Stimulated activated naive CD4-positive, alpha-beta T cell treated with Interleukin-2 at 50 U/mL for 16 hours (primary cell): ENCODE measurements at places on chromosomes 11 and 22.

DNA sequence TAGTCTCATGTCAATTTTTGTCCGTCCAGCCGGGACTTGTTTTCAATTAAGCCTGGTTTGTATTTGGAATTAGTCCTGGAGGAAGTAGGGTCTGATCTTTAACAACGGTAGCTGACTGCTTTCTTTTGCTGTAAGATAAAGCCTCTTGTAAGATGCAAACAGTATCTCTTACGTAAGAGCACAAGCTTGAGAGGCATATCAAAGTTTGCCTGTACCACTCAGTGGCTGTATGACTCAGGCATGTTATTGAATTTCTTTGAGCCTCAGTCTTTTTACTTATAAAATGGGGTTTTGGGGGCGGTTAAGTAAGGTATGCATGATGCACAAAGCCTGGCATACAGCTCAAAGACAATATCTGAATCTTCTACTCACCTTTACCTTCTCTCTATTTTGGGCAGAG lies 198.4 kb upstream of the NARS2 start:
- DNase-seq = no peak

GRCh38 chr11:102390667-102391465 lies 43.9 kb downstream of the BIRC2 start:
- DNase-seq = peak; percentile 26

DNA sequence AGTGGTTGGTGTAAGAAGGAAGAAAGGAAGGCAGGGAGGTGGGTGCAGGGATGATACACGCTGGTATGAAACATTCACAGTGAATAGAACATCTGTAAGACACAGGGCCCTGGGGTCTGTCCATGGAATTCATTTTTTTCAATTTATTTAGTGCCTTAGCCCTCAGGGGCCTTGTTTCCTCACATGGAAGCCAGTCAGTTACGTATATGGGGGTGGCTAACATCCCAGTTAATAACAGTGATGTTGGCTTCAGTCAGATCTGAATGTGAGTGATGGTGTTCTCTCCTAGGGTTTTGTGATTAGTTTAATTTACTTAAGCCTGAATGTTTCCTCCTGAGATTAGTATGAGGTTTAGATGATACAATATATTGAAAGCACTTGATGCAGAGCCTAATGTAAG lies 577.1 kb downstream of the NTM start:
- DNase-seq = no peak

- no peak for DNase-seq
These were observed 53.6 kb downstream of the NAV2 start for GRCh38 chr11:19766206-19766605.

DNA sequence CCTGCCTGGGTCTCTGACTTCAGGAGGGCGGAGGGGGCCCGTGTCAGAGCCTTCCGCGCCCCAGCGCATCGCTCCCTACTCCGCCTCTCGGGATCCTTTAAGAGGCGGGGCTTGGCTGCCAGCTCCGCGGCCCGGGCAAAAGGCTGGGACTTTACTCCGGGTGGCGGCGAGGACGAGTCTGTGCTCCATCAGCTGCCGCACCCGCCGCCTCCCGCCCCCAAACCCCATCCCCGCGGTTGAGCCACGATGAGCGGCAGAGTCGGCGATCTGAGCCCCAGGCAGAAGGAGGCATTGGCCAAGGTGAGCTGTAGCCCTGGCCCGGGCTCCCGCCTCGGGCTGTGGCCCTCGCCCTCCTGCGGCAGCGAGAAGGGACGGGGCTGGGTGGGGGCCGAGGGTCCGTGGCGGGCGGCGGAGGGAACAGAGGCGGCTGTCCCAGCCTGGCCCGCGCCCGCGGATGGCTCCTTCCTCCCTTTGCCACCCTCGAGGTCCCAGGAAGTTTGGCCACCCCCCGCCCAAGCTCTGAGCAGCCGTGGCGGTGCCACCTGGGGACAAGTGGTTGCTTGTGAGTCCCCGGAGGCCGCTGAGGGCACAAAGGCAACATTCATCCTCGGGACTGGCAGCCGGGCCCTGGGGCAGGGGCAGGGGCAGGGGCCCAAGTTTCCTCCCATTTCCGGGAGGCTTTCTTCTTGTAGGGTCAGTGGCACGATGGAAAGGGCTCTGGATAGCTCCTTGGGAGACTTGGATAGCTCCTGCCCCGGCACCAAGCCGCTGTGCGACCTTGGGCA lies at the start of gene SEC14L2:
Gene SEC14L2 (plus strand): TSS at position 148 of the 785 bp plus-strand sequence. CDS start 99 bp downstream, at position 247.
- DNase-seq = peak; percentile 52

GRCh38 chr11:77525455-77526091 lies 51.7 kb upstream of the PAK1 start:
- DNase-seq = no peak

GRCh38 chr11:68313574-68314202 lies 1.3 kb downstream of the LRP5 start:
- DNase-seq = no peak

GRCh38 chr22:27273436-27273835 lies 528.1 kb downstream of the MN1 start:
- DNase-seq = no peak
